Activated T-cell treated with anti-CD3 and anti-CD28 coated beads, Interleukin-2, amount 50 U/mL, for 48 hours (primary cell): ENCODE measurements at places on chromosomes 4 and X.
A peak's percentile ranks its signal among the peaks of the same experiment; 100 is the strongest.

DNA sequence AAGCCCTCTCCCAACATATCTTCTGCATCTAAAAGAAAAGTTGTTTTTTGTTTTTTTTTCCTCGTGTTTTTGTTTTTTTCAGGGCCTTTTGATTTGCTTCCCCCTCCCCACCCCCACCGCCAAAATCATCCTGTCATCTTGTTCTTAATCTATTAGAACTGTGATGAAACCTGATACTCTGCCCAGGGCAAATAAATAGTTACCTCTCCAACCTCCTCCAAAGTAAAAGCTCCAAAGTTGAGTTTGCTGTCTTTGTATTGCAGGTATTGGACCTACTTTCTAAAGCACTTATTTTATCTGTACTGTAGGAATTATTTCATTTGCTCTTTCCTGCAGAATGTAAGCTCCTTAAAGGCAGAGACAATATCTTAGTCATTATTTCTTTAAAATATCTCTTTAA is 172.9 kb downstream of the SOWAHB start:
- DNase-seq: no peak

DNA sequence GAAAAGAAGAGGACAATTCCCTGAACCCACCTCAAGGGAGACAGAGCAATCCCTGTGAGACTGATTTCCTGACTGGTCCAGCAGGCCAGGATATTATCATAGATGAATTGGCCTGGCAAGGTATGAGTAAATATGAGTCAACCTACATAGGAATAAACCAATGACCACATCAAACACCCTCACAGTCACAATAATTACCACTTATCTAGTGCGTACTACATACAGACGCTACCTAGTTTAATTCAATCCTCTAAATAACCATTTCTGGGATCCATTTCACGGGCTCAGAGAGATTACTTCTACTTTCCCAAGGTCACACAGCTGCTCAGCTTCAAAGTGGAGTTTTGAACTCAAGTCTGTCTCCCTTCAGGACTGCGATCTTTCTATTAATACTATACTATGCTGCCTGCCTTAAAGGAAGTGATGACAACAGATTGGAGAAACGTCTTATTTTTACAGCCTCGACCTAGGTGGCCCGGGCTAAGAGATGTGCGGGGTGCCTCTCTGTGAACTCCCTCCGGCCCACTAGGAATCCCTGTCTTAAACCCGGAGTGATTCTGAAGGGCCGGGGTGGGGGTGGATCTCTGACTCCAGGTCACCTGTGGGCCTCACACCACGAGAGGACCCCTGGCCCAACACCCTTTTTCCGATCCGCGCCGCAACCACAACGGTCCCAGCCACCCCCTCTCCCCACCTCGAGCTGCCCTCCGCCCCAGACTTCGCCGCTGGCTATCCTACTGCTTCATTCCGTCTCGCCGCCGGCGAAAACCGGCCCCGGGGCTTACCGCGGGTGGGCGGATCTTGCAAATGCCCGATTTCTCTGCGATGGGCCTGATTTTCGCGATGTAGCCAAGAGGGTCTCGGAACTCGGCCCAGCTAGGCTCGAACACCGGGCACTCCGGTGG is 800 bp downstream of the KDM5C start:
- DNase-seq: peak; percentile 33

DNA sequence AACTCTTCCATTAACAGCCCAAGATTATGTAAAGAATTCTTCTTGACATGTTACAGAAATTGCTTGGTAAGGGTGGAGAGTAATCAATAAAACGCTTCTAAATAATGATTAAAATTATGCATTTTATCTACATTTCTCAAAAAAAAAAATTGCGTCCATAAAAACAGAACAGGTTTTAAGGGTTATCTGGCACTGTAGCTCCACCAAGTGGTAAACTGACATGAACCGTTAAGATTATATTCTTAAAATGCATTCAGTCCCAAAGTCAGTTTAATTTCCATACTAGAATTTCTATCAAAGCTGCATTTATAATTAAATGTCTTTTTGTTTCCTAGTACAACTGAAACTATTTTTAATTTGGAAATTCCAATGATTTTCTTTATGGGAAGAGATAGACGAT is 214.0 kb upstream of the UGT8 start:
- no peak for DNase-seq

- no peak for DNase-seq
Measured at GRCh38 chr4:85994576-85994975, 365.3 kb downstream of the MAPK10 start.

DNA sequence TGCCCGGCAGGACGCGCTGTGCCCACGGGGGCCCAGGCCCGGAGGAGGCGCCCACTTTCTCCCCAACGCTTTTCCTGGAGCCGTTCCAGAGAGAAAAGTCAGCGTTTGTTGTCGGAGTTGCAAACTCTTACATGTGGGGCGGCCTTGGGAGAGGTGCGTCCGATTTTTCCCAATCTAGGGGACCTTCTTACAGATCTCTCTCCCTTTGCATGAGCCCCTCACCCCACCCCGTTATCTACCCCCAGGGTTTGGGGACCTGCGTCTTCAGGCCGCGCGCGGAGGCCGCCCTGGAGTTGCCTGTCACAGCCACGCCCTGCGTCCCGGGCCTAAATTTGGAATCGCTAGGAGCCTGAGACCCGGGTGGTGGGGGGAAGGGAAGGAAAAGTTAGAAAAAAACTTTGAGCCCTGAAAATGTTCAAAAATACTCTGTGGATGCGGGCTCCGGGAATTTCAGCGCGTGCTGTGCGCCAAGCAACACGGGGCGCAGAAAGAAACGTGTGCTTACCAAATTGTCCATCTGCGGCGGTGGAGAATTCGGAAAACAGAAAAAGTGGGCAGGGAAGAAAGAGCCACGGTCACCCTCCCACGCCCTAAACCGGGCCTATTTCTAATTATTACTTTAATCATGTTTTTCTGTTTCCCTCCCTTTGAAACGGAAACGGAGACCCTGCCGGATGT is 587 bp downstream of the CD99 start:
- DNase-seq: peak; percentile 63

GRCh38 chrX:38805432-38806389 is 4.5 kb downstream of the MID1IP1 start:
- peak; percentile 74 for DNase-seq
